ENCODE measurements at places on chromosomes 7 and 10. TPM values are rescaled to one million over a fixed set of nuclear protein-coding genes. Genes with fewer than 3 reads are reported as not detected.

The CUZD1 gene
- 0.58 TPM for total RNA-seq

The KIF20B gene
- total RNA-seq = 3.3 TPM

The PRPS1L1 gene
- total RNA-seq = not detected

The AKR1D1 gene
- not detected for total RNA-seq

The HKDC1 gene
- under 0.01 TPM for total RNA-seq

The AMPH gene
- 7.8 TPM for total RNA-seq

The RSBN1L gene
- total RNA-seq = 16.0 TPM

The FBXO24 gene
- total RNA-seq = 0.33 TPM

The GRM3 gene
- total RNA-seq = not detected

The ACTR3C gene
- total RNA-seq = under 0.01 TPM

The CFAP46 gene
- 1.5 TPM for total RNA-seq

The DNAJC9 gene
- total RNA-seq = 41.6 TPM

The ASL gene
- total RNA-seq = 35.1 TPM

The PIK3CG gene
- not detected for total RNA-seq

Measured in smooth muscle cell of trachea (primary cell).